ENCODE measurements at places on chromosomes 4 and X.

DNA sequence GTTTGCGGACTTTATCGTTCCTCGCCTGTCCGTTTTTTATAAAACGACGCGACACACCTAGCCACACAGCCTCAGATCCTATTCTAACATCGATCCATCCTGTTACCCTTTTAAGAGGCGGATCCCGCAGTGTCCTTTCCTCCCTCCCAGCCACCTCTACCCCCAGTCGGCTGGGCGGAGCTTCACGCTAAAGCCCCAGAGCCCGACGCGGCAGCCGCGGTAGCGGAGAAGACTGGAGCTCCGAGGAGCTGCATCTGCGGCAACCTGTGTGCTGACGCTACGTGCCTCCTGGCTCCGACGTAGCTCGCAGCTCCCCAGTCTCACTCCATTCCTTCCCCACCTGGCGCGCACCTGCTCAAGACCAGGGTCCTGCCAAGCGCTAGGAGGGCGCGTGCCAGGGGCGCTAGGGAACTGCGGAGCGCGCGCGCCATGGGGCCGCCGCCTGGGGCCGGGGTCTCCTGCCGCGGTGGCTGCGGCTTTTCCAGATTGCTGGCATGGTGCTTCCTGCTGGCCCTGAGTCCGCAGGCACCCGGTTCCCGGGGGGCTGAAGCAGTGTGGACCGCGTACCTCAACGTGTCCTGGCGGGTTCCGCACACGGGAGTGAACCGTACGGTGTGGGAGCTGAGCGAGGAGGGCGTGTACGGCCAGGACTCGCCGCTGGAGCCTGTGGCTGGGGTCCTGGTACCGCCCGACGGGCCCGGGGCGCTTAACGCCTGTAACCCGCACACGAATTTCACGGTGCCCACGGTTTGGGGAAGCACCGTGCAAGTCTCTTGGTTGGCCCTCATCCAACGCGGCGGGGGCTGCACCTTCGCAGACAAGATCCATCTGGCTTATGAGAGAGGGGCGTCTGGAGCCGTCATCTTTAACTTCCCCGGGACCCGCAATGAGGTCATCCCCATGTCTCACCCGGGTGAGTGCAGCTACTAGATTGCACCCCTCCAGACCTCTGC lies at the start of gene RNF128:
TSS of gene RNF128 (plus strand) at position 217 of the 953 bp plus-strand sequence. CDS start at position 430, 213 bp downstream.
- DNase-seq, result no peak

DNA sequence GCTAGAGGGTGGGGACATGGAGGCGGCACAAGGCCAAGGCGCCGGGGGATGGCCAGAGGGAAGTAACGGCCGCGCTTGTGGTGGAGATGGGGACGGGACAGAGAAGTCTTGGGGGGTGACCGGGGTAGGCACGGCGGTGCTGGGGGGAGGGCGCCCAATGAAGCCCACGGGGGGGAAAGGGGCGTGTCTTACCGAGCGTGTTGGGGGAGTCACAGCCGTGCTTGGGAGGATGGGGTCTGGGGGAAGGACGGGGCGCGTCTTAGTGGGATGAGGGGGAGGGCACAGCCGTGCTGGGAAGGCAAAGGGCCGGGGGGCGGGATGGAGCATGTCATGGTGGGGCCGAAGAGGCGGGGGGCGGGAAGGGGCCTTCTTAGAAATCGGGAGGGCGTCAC lies 952 bp downstream of the ARSD start:
- DNase-seq, result no peak

DNA sequence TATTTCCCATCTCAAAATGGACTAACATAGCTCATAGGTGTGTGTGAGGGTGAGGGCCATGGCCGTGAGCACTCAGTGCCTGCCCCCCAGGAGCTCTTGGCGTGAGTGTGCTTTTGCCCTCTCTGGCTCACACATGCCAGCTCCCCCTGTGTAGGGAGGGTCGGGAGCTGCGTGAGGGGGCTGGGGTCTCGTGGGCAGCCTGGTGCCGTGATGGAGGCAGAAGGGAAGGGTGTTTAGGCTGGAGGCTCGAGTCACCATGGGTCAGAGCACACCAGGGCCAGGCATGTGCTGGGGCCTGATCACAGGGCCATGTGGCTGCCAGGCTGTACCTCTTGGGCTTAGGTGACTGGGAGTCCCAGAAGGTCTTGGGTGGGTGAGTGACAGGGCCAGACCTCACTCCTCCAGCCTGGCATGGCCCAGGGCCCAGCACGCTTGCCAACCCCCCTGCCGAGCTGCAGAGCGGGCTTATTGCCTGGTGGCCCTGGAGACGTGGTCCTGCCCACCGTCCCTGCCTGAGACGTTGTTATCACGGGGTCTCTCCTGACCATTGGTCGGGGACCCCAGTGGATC lies 44.0 kb downstream of the ADRA2C start:
- no peak for DNase-seq

GRCh38 chrX:108361316-108361715 lies 76.9 kb downstream of the COL4A6 start:
- DNase-seq, result no peak

- no peak for DNase-seq
Observed at GRCh38 chr4:85772470-85772869, 297.5 kb downstream of the ARHGAP24 start.
